ENCODE measurements at places on chromosomes 6 and 20.

DNA sequence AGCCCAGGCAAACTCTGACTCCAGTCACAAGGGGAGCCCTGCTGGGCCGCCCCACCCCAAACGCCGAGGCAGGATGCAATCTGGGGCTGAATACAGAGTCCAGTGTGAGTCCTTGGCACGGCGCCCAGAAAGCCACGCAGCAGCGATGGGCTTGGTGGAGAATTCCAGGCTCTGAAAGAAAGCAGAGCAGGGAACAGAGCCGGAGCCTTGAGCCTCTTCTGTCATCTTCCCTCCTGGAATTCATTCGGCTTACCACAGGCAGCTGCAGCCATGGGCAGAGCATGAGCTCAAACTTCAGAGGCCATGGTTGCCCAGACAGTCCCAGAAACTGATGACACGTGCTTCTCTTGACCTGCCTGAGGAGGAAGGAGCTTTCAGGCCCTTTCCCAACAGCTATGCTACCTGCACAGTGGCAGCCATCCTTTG, 441.1 kb upstream of the JARID2 start:
- DNase-seq = peak; percentile 21

DNA sequence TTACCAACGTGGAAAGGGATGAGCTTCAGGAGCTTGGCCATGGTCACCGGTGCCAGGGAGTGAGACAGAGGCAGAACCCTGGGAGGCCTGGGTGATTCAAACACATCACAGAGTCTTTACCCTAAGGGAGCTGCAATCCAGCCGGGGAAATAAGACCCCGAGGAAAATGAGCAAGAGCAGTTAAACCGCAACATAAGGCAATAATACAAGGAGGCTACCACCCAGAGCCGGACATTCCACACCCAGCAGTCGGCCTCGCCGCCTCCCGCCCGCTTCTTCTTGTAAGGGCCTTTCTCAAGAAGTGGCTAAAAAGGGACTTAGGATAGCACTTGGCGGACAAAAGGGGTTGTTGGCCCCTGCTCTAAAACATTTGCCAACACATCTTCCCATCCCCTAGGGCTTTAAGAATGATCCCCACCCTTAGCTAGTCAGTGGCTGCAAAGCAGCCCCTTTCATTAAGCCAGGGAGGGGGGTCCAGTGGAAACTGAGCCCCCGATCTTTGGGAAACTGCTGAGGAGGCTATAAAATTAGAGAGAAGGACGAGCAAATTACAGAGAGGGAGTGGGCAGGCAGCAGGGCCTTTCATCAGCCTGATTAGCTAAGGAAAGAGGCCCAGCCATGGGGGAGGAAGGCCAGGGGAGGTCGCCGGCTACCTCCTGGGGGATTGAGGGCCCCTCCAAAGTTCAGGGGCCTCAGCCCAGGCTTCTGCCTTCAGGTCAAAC, 34.3 kb downstream of the SNX5 start:
- DNase-seq = no peak

GRCh38 chr6:35688605-35689322, at the start of gene FKBP5:
TSS of gene FKBP5 (minus strand) at chr6:35688915. CDS start at chr6:35642824, 46,091 bp downstream.
- DNase-seq = peak; percentile 74

- no peak for DNase-seq
Observed at GRCh38 chr20:54385746-54386145, 89.6 kb upstream of the DOK5 start.

- no peak for DNase-seq
Observed at GRCh38 chr20:32672394-32672981, 1.3 kb downstream of the C20orf203 start.

DNA sequence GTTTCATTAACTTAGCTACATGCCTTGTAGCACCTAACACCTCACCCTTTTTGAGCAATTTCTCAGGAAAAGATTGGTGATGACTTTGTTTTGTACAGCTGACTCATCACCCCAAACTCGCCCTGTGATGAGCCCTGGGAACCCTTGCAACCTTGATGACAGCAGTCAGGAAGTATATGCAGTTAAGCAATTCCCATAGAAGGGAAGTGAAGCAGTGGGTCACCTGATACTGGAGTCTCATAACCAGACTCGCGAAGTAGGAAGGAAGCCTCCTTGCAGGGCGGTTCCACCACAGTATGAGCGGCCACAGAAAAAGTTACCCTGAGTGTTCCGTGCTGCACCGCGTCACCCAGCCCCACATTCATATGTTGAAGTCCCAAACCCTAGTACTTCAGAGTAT, 82.0 kb upstream of the EDN1 start:
- no peak for DNase-seq

DNA sequence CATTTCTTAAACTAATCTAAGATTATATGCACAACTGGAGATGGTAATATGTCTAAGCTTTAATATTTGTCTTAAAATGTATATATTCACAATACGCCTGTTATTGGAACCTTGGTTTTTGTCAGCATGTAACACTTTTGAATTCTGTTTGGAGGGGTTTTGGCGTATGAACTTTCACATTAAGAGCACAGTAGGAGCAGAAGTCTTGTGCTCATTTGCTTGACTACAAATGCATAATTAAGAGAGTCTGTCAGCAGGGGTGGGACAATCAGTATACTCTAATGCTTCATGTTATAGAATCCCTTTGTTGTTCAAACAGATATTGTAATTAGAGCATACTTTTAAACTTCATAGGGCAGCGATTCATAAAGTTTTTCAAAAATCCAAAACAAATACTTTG, 112.8 kb downstream of the QKI start:
- no peak for DNase-seq

DNA sequence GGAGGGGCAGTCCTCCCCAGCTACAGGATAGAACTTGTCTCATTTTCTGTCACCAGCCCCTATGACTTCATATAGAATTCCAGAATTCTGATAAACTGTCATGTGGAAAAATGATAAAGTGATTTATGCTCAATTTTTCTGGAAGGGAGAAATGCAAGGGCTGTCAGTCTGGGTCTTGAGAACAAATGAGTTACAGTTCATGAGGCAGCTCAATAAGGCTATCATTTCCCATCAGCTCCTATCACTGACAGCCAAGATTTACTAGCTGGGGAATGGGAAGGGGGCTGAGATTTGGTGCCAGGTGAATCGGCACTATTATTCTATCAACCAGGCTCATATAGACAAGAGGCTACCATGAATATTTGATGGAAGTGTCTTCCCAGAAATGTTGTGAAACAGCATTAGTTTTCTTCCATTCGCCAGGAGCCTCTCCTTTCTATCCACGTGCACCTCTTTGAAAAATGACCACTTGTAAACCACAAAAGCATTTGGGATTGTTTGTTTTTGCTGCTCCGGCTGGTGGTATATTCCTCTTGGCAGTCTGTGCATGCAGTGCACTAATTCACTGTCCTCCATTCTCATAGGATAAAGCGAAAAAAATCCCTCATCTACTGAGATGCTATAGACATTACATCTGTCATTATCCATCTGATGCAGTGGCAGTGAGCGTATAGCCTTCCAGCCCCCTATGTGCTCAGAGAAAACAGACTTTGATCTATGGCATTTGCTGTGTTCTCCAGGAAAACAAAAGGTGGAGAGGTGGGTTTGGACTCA, 528.7 kb upstream of the RNF217 start:
- DNase-seq = no peak

- DNase-seq = peak; percentile 42
Observed at GRCh38 chr6:39377539-39377950, 55.0 kb upstream of the KCNK16 start.

DNA sequence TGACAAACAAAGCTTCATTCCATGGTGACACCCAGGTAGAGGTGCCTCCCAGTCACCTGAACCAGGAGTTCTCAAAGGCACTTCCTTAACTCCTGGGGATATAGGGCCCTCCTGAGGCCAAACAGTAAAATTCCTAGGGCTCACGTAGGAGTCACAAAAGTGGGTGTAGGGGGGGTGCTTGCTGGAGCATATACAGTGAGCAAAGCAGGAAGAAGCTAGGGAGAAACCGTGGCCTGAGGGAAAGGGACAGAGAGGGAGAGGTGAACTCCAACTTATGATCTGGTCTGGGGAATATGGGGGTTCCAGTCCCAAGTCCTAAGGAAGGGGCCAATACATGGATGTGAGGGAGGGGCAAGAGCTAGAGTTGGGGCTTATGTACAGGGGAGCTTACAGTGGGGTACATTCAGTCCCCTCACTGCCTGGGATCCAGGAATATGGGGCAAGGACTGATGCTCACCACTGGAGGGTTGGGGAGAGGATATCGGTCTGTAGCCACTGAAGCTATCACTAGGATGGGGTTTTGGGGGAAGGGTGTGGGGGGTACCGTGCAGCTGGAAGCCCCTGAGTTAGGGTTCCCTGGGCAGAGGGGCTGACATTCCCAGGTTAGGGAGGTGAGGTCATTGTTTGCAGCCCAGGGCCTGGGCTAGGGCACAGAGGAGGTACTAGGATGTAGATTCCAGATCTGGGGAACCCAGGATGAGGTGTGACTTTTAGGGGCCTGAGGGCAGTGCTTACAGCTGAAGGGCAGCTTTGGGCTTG, 950 bp downstream of the PEDS1 start:
- DNase-seq = peak; percentile 53

- DNase-seq = no peak
Observed at GRCh38 chr6:43695215-43695966, 7.8 kb upstream of the MRPS18A start.

All from HuH-7 (cell line).